Karpas-422 (cell line): ENCODE measurements at places on chromosomes 4 and X. TPM values are rescaled to one million over a fixed set of nuclear protein-coding genes. Genes with fewer than 3 reads are reported as not detected.

ATOH1 gene
- total RNA-seq, result not detected in 2 replicates

SOX3 gene
- not detected in 2 replicates for total RNA-seq

- DNase-seq, result peak; percentile 90
Observed at GRCh38 chr4:86043755-86044592, 315.9 kb downstream of the MAPK10 start.

- DNase-seq, result no peak
Observed at GRCh38 chrX:31932769-31933168, 860.9 kb upstream of the FTHL17 start.

DNA sequence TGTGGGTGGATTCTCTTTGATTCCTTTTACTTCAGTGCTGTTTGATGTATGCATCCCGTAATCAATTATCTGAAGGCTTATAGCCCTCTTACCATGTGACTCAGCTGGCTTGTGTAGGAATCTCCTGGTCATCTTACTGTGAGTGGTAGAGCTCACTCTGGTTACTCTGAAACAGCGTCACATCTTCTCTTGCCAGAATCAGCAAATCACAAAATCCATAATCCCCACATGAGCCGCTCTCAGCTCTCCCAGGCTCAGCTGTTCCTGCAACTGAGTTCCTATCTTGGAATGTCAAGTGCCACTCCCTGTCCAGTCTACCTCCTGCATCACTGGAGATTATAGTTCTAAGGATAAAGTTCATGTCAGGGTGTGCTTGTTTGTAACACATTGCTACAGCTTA, 278.0 kb downstream of the FBXO8 start:
- no peak for DNase-seq

GRCh38 chr4:52925531-52925968, 63.4 kb downstream of the RASL11B start:
- DNase-seq, result no peak
